ENCODE measurements at places on chromosomes 11 and 22.

GRCh38 chr22:28874061-28874460, 9.3 kb upstream of the ZNRF3 start:
- DNase-seq: no peak

DNA sequence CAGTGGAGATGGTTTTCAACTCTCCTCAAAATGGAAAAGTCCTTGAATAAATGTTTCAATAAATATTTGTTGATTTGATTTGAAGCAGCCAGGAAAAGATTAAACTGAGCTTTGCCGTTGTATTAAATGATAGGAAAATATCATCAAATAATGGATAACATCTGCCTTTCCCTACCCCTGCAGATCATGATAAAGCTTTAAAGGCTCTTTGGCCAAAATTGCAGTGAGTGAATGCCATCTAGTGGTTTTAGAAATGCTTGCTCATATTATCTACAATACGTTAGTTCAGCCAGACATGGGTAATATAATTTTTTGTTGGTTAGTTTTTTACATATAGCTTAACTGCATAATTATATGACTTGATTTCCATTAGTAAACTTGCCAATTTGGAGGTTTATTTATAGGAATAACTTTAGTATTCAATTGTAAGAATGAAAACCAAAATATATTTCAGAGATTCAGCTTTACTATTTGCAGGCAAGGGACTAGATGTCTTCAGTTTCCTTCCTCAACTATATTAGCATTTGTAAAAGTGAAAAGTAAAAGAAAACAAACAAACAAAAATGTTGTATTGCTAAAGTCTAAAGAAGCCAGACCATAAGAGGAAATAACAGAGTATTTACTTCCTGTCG, 159.2 kb downstream of the MSANTD4 start:
- peak; percentile 71 for DNase-seq

DNA sequence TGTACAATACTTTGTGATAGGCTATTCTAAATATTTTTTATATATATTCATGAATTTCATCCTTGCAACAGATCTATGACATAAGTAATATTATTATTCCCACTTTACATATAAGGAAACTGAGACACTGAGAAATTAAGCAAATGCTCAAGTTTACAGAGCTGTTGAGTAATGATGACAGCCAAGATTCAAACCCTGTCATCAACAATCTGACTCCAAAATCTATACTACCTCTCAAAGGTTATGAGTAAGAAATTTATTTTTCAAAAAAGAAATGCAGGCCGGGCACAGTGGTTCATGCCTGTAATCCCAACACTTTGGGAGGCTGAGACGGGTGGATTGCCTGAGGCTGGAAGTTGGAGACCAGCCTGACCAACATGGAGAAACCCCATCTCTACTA, 22.6 kb upstream of the SOX6 start:
- DNase-seq: no peak

DNA sequence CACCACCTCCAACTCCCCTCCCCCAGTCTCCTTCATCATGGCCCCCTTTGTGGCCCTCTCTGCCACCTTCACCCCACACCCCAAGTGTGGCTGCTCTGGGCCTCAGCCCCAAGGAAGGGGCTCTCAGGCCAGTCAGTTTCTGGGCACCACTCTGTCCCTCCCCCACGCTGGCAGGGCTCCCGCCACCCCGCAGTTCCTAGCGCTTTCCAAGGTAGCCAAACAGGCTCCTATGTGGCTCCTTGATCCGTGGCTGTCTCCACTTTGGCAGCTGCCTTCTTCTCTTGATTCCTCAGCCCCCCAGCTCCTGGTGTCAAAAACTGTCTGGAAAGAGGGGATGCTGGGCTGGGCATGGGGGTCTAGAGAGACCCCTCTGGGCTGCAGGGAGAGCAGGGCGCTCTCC, 10.4 kb upstream of the CACNA1I start:
- DNase-seq: no peak

GRCh38 chr22:50595189-50595588, 5.4 kb upstream of the MAPK8IP2 start:
- no peak for DNase-seq

DNA sequence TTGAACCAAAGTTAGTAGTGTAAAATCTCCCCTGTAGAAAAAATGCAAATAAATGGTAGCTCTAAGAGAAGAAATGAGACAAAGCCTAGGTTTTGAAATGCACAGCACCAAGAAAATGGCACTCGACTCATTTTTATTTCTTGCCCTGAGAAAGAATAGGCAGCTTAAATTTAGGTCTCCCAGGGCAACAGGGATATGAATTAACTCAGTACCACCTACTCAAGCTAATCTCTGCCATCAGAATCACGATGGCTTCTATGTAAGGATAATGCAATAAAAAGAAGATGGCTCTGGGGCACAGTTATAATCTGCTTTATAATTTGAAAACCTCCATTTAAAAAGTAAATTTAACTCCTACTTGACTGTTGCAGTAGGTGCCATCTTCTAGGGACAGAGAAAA, 1784.3 kb downstream of the LRRC4C start:
- no peak for DNase-seq

- no peak for DNase-seq
These were observed 897 bp downstream of the PNPLA5 start for GRCh38 chr22:43890901-43891331.

DNA sequence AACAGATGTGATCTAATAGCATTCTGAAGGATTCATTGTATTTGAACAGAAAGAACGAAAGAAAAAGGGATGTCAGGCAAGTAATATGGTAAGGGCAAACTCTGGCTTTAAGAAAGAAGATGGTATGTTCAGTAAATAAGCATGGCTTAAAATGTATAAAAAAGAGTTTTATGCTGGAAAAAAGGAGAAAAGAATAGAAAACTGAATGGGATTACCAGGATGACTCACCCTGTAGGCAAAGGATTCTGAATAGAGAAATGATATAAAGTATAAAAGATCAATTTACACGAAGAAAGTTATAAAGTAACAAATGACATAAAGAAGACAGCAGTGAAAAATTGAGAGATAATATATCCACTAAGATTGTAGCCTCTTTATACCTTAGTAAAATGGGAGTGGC, 4.5 kb downstream of the CCDC82 start:
- no peak for DNase-seq

DNA sequence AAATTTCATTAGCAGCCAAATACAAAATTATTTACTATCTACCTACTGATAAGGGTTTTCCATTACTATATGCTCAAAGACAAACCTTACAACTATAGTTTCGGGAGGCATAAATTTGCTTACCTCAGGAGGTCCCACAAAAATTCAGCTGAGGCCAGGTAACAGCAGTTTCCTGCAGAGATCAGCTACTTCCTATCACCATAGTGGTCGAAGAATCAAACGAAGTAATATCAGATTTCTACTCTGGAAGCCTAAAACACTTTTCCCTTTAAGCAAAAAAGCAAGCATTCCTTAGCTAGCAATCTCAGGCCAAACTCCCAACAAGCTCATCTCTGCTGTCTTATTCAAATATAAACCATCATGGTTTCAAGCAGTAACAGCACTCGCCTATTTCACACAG, 3.1 kb downstream of the NAP1L4 start:
- no peak for DNase-seq

GRCh38 chr11:38814670-38815069, 2216.6 kb upstream of the RAG2 start:
- no peak for DNase-seq

- no peak for DNase-seq
These were observed 31.3 kb upstream of the ADA2 start for GRCh38 chr22:17250380-17251082.

- no peak for DNase-seq
These were observed 10.2 kb upstream of the IFITM3 start for GRCh38 chr11:330694-331357.

DNA sequence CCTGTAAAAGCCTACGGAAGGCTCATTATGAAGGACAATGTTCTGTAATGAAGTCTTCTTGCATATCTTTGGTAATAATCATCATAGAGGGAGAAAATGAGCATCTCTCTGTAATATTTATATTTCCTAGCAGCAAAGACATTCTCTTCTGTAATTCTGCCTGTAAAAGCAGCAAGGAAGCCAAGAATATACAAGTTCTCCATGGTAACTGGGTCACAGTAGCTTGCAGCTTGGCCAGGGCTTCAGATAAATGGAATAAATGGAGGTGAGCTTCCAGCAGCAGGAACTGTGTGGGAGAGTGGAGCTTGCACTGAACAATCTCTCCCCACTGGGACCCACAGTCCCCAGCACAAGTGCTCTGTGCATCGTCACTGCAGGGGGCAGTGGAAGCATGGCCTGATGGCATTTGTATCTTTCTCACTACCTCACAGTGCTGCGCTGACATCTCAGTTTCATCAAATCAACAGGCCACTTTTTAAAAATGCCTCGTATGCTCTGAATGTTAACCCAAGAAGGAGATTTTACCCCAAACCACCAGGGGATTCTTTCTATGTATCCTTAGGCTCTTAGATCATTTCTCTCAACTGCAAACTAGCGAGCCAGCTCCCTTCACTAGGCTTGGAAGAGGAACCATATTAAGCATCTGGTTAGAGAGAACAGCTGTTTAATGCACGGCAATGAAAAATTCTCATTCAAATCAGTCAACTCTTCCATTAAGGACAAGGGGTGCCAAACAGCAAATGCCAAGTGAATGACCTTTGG, 1059.7 kb downstream of the OPCML start:
- no peak for DNase-seq

- DNase-seq: no peak
These were observed 34.6 kb downstream of the PRDM10 start for GRCh38 chr11:129967996-129968395.

DNA sequence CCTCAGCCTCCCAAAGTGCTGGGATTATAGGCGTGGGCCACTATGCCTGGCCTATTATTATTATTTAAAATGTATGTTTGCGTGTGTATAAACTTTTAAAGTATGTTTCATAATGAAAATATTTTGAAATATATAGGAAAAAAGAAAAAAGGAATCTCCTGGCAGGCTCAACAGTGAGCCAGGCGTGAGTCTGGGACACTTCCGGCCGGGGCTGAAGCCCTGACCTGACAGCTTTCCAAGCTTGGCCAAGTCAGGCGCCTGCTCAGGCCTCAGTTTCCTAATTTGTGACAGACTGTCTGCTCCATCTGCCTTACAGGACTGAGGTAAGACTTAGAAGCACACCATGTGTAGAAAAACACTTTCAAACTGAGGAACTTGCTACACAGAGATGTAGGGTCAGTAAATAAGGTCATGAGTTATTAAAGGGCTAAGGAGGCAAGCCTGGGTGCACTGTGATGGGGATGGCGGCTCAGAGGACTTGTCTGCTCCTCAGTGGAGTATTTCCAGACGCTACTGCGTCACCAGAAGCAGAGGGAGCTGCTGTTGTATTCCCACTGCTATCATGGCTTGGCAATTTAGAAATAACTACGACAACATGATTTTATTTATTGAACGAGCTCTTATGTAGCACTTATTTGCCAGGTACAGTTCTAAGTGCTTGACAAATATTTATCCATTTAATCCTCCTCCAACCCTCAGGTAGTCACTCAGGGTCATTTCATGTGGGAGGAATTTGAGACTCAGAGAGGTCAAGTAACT, 100.1 kb downstream of the PRR5L start:
- DNase-seq: no peak

- DNase-seq: no peak
These were observed 9.4 kb downstream of the PCF11 start for GRCh38 chr11:83166193-83166866.

DNA sequence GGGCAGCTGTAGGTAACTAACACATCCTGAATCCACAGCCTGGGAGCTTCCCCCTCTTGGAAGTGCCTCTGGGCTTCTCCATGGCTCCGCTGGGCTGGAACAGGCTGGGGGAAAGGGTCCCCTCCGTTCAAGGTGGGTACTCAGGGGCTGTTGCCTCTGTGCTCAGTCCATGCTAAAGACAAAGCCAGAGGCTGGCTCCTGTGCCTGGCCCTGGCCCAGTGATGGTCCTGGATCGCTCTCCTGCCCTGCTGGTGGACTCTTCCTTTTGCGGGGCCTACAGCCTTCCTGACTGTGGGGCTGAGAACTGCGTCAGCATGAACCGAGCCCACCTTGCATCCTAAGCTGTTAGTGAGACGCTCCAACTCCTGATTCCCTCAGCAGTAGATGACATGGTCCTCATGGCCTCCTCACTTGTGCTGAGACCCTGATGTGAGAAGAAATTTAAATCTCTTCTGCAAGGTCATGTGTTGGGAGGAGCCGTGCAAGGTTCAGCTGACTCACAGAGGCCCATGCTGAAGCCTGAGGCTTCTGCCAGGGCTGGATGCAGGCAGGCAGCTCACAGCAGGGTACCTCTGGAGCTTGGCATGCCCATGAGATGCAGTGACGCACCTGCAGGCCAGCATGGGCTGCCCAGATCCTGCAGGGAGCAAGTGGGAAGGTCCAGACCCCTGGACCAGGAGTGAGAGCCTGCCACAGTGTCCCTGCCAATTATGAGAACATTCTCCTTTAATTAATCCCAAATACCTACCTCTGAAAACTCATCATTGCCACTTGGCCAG, 1285.5 kb downstream of the TBC1D22A start:
- DNase-seq: no peak

- no peak for DNase-seq
These were observed 55.9 kb upstream of the CCDC188 start for GRCh38 chr22:20206709-20207215.

- no peak for DNase-seq
These were observed 9.3 kb upstream of the ACAT1 start for GRCh38 chr11:108112057-108112456.
